ENCODE measurements at places on chromosomes 13 and 19.

DNA sequence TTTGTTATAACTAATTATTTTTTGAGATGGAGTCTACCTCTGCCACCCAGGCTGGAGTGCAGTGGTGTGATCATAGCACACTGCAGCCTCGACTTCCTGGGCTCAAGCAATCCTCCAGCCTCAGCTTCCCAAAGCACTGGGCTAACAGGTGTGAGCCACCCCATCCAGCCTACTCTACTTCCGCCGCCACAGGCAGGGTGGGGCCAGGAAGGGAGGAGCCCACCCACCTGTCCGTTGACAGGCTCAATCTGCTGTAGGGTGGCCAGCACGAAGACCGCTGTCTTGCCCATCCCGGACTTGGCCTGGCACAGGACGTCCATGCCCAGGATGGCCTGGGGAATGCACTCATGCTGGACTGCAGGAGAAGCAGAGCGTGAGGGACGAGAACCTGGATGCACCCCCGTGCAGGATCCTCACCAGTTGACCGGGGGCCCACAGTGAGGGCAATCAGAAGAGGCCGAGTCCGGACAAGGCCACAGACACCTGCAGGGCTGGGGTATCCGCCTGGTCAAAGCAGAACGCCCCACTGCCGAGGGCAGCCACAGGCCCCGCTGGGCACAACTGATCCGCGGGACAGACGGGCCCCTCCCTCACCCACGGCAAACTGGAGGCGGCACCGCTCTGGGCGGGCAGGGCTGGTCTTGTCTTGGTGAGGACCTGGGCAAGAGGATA, 6.7 kb downstream of the DDX39A start:
- no peak for DNase-seq

DNA sequence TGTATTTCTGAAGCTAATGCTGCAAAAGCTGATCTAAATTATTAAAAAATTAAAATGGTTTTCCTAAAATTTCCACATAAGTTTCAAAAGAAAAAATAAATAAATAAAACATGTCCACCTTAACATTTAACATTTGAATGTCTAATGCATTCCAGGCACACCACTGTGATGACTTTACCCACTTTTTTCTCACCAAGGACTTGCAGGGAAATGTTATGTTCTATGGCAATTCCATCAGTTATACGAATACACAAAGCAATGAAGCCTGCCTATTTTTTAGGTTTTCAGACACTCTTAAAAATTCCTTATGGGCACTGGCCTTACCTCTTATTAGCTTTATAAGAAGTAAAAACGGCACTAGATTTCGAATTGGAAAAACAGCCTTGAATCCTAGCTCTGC, 10.2 kb downstream of the TSC22D1 start:
- DNase-seq: no peak

GRCh38 chr13:48586591-48587103, 53.8 kb upstream of the RCBTB2 start:
- no peak for DNase-seq

- no peak for DNase-seq
Measured at GRCh38 chr19:5801796-5802619, 2.9 kb upstream of the NRTN start.

DNA sequence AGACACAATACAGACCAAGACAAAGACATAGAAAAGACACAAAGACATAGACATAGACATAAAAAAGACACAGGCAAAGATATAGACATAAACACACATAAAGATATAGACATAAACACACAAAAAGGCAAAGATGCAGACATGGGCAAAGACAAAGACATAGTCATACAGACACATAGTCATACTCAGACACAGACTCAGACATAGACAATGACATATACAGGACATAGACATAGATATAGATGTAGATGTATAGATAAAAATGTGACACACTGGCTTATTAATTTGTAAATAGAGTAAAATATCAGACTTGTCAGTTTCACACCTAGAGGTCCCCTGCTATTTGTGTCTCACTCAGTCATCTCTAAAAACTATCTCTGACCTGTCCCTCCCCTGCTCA, 42.8 kb downstream of the OR10H4 start:
- no peak for DNase-seq

Measured in RWPE2 (cell line).